ENCODE measurements at places on chromosomes 11 and 22.

DNA sequence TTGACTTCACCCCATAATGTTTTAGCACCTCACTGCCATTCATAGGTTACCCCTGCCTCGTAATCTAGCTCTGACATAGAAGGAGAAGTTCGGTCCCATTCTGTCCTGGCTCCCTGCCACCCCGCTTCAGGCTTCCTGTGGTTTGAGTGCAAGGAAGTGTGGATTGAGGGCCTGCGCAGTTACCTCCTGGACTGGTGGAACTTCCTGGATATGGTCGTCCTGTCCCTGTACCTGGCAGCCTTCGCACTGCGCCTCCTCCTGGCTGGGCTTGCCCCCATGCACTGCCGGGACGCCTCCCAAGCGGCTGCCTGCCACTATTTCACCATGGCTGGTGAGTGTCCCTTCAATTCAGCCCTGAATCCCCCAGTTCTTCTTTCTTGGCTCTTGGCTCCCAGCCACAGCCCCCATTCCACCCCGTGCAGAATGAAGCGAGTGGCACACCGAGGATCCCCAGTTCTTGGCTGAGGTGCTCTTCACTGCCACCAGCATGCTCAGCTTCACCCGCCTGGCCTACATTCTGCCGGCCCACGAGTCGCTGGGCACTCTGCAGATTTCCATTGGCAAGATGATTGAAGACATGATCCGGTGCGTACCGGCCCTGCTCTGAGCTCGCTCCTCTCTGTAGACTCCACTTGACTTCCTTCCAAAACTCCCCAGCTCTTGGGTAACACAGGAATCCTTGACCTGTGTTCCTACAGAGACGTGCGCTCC lies 15.4 kb downstream of the ART5 start:
- DNase-seq = no peak

DNA sequence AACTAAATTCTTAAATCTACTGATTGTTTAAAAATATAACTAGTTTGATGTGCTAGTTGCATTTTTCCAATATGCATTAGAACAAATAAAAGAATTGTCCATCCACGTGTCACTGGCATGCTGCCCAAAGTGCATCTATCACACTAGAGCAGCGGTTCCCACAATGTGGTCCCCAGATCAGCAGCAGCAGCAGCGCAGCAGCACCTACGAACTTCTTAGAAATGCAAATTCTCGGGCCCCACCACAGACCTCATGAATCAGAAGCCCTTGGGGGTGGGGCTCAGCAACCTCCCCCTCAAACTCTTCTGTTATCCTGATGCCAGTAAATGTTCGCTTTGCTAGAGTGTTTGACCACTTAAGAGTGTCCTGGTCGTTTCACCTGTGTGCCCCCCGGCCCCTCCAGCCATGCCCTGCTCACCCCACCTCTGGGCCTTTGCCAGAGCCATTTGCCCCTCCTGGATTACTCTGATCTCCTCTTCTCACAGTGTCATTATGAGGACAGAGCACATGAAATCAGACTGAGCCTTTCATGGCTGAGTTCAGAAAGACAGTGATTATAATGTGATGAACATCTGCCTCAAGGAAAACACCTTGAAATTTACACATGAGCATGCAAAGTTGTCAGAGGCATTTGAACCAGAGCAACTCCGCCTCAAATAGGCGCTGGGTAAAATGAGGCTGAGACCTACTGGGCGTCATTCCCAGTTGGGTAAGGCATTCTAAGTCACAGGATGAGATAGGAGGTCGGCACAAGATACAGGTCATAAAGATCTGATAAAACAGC lies 12.6 kb upstream of the VSIG10L2 start:
- DNase-seq = peak; percentile 61

DNA sequence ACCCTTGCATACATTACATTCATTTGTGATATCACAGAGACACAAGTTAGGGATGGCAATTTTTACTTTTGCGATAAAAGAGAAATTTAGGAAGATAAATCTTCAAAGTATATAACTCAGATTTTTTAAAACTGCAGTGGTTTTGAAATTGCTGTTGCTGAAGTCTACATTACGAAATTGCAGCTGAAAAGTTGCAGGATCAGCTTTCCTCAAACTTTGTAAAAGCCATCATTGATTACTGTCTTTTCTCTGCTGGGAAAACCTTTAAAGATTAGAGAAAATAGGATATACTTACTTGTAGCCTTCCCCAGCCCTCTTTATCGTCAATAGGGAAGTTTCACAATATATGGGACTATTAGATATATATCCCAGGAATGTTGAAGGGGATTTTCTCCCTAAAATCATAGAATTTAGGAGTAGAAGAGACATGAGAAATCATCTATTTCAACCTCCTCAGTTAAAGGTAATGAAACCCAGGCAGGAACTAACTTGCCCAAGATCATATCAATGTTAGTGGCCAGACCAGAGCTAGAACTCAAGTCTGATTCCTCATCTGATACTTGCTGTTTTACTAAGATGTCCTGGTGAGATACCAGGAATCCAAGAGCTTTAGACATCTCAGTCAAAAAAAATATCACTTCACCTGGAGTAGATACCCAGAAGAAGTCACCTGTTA lies 10.4 kb upstream of the AGBL2 start:
- DNase-seq = no peak

- DNase-seq = peak; percentile 64
Measured at GRCh38 chr11:3021125-3021524, 29.0 kb upstream of the NAP1L4 start.

GRCh38 chr22:44622679-44623078 lies 79.3 kb upstream of the PRR5 start:
- DNase-seq = no peak

DNA sequence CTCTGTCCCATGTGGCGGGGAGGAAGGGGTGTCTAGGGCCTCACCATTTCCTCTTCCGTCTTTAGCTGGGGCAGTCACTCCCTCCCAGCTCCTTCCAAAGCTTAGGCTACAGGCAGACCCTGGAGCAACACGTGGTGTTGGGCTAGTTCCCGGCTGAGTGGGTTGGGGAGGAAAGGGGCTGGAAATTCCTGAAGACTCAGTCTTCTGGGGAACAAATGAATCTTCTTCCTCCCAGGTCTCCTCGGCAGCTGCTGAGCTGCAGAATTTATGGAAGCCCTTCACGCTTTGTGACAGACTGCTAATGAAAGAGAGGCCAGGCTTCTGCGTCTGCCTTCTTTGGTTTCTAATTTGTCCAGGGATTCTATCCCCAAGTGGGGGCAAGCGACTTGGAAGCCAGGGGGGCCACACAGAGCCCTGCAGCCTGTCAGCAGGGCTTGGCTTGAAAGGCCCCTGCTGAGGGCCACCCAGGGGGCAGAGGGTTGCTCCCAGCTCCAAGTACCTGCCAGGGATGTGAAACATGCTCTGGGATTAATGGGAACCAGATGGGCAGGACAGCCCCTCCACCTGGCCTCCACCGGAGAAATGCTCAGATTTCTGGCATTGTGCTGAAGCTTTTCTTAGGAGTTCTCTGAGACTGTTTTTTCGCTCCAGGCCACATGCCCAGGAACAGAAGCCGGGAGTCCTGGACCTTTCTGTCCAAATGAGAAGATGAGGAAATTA lies 123.1 kb downstream of the PKNOX2 start:
- DNase-seq = no peak

DNA sequence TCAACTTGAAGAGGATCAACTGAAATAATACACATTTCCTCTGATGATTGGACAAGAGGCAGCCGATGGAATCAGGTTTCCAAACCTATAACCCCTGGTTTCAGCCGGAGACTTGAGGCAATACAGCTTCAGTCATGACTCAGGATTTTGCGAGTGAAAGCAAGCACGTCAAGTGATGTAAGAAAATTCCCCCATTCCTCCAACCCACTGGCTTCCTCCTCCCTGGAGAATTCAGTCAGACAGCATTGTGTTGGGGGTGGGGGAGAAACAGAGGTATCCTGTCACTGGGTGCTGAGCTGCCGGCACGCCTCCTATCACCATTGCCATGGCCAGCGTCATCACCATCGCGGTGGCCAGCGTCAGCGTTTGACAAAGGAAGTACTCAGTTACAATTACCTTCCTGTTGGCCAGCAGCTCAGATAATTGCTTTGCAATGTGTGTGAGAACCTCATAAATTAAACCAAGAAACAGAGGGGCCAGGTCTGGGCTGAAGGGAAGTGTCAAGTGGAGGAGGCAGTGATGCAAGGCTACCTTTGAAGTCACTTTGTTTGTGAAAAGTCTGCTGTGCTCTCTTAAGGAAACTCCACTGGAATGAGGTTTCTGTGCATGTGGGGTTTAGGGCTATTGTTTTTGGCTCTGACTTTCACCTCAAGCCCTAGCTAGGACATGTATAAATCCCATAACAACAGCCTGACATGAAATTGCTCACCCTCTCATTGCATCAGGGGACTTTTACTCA lies 50.2 kb downstream of the LIF start:
- peak; percentile 81 for DNase-seq

- no peak for DNase-seq
Measured at GRCh38 chr11:98056945-98057344, 963.8 kb upstream of the CNTN5 start.

DNA sequence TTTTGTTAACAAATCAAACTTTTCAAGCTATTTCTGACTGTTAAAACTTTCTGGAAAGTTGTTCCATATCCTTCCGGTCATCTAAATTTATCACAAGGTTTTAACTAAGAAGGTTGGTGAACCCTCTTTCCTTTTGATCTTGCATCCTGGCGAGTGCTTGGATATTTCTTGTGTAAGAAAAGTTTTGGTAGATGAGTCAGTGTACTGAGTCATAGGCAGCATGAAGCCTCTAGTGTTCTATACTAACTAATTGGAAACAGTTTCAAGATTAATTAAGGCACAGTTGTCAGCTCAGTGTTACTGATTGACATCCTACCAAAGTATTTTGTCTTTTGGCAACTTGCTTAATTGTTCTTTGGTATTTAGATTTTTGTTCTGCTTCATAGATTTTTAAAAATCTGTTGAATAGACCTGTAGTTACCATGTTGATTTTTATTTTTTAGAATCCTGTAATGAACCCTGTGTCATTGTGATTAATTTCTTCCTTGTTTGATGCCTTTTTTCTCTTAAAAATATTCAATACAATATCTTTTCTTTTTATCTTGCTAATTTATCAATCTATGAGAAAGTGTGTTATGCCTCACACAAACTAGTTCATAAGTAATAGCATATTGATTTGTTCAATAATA lies 38.0 kb downstream of the METTL15 start:
- no peak for DNase-seq

GRCh38 chr11:15035283-15035682 lies 38.1 kb upstream of the CALCB start:
- DNase-seq = no peak

- no peak for DNase-seq
Measured at GRCh38 chr11:77501758-77502157, 27.9 kb upstream of the PAK1 start.

DNA sequence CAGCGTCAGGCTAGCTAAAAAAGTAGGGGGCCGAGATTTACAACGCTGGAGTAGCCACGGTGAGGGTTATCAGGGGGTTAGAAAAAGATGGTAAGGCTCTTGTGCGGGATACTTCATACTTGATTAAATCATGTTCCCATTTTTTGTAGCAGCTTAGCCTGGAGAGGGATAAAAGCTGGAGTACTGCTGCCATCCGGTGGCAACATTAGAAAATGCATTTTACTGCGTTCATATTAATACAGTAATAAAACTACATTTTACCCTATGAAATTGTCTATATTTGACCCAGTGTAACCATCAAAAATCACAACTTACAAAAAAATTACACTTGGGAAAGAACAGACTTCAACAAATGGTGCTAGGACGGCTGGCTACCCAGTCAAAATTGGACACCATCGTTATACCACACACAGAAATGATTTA lies 17.3 kb downstream of the RPUSD4 start:
- peak; percentile 58 for DNase-seq

DNA sequence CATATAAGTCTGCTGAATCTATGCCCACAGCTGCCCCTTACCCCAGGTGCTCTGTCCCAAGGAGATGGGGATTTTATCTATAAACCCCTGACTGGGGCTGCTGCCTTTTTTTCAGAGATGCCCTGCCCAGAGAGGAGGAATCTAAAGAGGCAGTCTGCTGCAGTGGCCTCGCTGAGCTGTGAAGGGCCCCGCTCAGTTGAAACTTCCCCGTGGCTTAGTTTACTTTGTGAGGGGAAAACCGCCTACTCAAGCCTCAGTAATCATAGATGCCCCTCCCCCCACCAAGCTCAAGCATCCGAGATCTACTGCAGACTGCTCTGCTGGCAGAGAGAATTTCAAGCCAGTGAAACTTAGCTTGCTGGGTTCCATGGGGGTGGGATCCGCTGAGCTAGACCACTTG lies 7.4 kb upstream of the SCGB1D4 start:
- DNase-seq = no peak

- DNase-seq = peak; percentile 73
Measured at GRCh38 chr22:17742527-17742902, 31.8 kb downstream of the BID start.

All from activated CD8-positive, alpha-beta T cell treated with anti-CD3 and anti-CD28 coated beads, Interleukin-2, amount 10 ng/mL, durations not matched to agents 7 days and 5 days (primary cell).